ENCODE measurements at places on chromosomes 1 and 21.

GRCh38 chr1:65049941-65050713 lies 83.8 kb upstream of the JAK1 start:
- no peak for DNase-seq

DNA sequence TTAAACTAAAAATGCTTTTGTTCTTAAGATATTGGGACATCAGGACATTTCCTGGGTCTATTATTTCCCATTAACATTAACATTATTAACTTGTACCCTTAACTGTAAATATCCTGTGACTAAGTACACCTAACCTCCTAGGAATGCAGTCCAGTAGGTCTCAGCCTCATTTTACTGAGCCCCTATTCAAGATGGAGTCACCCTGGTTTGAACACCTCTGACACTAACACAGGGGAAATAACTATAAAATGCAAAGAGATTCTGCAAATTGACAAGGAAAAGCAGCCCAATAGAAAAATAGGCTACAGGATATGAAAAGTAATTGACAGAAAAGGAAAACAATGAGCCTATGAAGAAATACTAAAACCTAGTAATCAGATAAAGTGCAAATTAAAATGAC lies 11.6 kb upstream of the NCMAP start:
- DNase-seq = no peak

GRCh38 chr1:7873801-7874795 lies 21.2 kb upstream of the UTS2 start:
- DNase-seq = no peak

DNA sequence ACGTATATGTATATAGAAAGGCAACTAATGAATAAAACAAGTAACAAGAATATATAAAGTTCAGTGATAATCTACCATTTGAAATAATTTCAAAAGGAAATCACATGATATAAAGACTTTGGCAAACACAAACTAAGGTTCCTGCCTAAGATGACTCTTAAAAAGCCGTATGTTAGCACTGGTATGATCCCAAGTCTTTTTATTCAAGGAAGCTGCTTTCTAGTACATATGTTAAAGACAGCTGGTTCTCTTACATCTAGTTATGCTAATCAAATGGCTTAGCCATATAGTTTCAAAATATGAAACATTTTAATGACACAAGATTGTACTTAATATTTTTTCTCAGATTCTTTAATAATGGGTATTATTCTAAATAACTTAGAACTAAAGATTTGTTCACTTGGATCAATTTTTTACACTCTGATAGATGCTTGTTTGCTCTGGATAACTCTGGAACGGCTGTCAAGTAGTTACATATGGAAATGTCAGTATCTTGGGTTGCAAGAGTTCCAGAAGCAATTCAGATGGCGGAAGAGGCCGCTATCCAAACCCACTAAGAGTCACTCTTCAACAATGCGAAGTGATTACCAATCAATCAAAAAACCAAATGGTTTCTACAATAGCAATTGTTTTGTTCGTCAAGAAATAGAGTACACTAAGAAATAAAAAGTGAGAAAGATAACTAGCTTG lies 21.4 kb downstream of the STX6 start:
- no peak for DNase-seq

DNA sequence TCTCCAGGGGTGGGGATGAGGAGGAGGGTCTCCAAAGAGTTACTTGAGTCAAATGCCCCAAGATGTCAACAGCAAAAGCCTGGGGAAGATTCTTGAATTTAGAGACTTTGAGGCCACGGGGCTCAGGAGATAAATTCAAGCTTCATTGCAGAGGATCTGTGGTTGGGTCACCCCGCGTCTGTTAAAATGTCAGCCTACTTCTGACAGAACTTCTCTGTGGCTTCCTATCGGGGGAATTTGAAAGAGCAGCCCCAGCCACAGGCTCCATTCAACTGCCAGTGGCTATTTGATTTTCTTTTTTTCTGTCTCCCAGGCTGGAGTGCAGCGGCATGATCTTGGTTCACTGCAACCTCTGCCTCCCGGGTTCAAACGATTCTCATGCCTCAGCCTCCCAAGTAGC lies 62.5 kb upstream of the EFHD2 start:
- DNase-seq = no peak

DNA sequence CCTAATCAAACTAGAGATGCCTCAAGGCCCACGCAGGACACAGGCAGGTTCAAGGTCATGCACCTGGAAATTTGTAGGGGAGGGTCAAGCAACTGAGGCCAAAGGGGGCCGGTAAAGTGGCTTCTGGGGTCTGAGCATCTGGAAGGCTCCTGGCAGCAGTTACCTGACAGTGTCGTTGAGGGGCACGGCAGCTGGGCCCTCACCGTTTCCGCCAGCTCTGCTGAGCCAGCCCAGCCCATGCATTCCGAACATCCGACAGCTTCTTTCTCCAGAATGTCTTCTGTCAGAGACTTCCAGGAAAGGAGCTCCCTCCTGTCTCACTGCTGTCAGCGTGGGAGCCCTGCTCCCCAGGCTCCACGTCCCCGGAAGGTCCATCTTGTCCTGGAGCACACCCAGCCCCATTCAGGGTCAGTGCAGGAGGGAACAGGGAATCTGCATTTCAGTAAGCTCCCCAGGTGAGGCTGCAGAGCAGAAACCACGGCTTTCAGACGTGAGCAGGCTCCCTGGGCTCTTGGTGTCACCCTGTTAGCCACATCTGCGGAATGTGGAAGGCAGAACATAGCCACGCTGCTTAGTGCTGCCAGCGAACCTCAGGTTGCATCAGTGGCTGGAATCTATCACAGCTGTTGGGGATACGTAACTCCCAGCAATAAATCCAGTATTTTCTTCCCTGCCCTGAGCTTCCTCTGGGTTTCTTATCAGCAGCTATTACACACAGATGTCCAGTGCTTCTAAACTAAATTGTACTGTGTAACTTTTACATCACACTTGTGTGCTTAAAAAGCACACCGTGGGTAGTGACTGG lies 36.3 kb upstream of the FAM3B start:
- DNase-seq = no peak

- no peak for DNase-seq
Measured at GRCh38 chr1:31433396-31433930, 20.4 kb downstream of the SERINC2 start.

GRCh38 chr1:82775406-82776000 lies 974.8 kb downstream of the ADGRL2 start:
- no peak for DNase-seq

GRCh38 chr1:61285371-61285885 lies 203.1 kb downstream of the NFIA start:
- DNase-seq = no peak

DNA sequence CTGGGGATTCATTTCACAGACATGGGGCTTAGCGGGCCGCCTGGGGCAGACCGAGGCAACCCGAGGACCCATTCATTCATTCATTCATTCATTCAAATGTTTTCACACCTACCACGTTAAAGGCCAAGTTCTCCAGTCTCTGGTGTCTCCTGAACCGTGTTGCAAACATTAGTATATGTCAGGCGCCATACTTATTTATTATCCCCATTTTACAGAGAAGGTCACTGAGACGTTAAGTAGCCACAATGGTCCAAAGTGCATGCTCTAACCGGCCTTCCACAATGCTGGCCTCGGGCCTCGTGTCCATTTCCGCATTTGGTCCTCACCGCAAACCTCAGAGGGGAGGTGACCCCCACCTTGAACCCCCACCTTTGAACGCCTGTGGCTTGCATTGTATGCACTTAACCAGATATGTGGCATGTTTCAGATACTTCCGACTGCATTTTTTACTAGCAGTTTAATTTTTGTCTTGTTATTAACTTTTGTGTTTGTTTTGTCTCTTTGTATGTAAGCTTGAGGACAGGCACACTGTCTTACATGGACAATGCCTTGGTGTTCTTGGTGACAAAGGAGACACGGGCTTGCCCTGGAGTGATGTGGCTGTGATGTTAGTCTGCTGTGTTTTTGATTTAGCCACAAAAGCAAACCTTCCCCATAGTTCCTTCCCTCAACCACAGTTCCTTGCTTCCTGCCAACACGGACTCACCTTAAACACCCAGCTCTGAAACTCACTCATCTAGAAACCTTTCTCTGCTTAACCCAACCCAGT lies 1.2 kb upstream of the IFFO2 start:
- DNase-seq = no peak

- DNase-seq = no peak
Measured at GRCh38 chr1:159835862-159836525, 9.3 kb downstream of the SLAMF8 start.

DNA sequence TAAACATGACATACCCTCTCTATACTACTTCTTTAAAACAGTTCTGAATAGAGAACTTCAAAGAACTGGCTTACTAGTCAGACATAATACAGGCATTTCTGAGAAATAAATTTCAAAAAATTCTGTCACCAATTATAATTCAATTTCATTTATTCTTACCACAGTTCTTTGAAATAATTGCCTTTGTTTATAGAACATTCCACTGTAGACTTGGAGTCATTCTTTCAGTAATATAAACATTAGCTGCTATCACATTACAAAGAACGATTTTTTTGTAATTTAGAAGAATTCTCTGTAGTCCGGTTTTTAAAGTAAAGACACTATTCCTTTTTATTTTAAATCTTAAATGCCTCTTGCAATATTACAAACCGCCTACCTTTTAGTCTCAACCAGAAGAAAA lies 146.4 kb upstream of the COL11A1 start:
- no peak for DNase-seq

- DNase-seq = no peak
Measured at GRCh38 chr1:50091068-50091467, 17.7 kb upstream of the ELAVL4 start.

DNA sequence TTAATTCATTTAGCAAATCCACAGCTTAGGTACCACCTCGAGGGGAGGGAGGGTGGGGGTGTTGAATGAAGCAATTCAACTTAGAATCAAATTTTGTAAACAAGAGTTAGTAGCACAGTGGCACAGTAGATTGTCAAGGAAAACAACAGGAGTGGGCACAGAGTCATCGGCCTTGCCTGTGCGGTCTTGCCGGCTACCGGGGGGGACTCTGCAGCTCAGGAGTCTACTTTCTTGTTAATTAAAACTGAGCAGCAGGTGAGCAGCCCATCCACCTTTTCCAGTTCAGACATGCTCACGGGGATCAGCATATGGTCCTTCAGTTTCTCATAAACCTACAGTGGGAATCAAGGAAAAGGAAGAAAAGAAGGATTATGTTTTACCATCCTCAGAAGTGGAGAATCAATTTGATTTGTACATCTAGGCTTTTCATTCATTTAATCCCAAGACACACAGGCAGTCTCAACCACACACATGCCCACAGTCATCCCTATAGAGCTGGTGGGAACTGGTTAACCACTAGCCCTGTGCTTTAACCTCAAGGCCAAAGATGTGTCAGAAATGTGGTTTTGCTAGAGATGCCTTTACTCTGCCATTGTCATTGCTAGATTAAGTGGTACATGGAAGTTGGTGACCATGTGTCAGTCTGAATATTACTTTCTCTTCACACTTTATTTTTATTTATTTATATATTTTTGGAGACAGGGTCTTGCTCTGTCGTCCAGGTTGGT lies 45.0 kb upstream of the BCL10 start:
- DNase-seq = no peak

DNA sequence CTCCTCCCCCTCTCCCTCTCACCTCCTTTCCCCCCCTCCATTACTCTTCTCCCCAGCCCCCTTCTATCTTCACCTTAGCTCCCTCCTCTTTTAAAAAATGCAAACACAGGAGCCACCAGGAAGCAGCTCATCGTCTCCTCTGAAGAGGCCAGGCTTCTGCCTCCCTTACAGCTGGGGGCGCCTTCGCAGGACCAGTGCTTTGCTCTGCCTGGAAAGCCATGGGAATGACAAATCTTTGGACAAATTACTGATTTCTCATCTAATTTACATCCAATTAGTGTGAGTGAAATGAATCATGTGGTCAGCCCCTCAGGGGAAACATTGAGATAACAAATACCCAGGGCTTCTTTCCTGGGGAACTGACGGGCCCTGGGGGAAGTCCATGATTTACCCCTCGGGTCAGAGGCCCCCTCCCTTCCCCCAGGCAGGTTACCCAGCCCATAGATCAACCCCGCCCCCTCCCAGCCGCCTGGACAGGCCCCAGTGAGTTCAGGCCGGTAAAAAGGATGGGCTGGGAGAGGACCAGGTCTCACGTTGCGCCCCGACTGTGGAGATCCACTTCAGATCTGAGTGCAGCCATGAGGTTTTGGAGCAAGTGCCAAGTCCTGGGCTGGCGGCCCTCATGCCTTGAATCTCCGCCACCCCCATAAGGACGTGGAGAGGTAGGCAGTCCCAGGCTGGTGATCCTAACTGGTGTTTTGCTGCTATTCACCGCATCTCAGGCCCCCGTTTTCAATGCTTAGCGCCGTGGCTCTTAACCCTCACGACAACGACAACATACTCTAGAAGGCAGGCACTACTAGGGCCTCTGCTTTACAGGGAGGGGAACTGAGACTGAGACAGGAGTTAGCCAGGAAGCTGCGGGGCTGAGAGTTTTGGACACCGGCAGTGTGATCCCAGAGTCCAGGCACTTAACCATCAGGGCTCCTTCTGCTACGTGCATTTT lies 300.8 kb downstream of the RRAGC start:
- no peak for DNase-seq
